Stimulated activated CD4-positive, alpha-beta T cell treated with anti-CD3 and anti-CD28 coated beads, Interleukin-2, amount 100 ng/mL, for 4 hours (primary cell): ENCODE measurements at places on chromosomes 16 and 17.

DNA sequence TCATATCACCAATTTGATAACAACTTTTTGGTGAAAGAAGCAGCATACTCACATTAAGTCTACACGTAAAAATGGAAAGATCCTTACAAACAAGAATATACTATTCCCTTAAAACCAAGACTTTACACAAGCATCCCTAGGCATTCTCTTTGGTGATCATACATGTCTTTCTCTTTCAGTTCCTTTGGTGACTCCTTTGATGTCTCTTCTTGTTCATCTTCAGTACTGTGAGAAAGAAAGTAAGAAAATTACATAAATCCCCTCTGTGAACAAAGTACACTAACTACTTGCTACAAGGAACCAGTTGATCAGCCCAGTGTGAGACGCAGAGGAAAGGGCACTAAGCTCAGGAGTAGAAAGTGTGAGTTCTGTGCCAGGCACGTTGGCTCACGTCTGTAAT lies 59.6 kb upstream of the MTMR4 start:
- no peak for DNase-seq

DNA sequence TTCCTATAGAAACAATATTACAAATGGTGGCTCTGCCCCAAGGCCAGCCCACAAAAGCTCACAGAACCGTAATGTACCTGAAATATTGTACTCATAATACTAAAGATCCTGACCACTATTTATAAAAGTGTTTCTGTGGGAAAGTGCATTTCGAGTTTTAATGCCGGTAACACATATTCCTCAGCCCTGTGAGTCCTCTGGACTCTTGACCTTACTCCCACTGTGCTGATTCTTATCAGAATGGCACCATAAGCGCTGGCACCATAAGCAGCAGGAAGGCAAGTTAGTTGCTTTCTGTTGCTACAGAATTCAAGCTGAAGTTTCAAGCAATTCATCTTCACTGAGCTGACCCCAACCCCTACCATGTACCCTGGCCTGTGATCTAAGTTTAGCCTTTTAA lies 36.4 kb upstream of the MED13 start:
- no peak for DNase-seq

GRCh38 chr16:56334761-56335160 lies 90.6 kb downstream of the AMFR start:
- no peak for DNase-seq

DNA sequence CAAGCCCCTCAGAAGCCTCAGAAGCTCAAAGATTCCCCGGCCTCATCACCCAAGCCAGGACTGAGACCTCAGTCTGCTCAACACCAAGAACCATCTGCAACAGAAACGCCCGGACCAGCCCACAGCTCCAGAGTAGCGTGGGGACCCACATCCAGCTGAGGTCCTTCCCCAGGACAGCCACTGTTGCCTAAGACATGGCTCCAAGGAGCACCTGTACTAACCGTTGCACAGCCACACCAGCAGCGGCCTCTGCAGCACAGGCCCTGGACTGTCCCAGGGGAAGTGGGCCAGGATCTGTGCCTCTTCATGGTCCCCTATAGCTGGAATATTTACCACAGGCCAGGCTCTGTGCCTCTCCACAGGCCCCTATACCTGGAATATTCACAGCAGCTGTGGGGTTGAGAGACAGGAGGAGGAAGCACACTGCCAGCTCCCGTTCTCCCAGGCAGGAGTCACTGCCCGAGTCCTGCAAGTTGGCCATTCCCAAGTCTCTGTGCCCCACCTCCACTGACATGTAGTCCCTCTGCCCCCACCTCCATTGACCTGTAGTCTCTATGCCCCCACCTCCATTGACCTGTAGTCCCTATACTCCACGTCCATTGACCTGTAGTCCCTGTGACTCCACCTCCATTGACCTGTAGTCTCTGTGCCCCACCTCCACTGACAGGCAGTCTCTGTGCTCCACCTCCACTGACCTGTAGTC lies 38.5 kb downstream of the RPH3AL start:
- no peak for DNase-seq

GRCh38 chr17:8927395-8927794 lies 38.1 kb downstream of the PIK3R5 start:
- DNase-seq: no peak

- DNase-seq: no peak
These were observed 825 bp downstream of the BLMH start for GRCh38 chr17:30290696-30291542.

DNA sequence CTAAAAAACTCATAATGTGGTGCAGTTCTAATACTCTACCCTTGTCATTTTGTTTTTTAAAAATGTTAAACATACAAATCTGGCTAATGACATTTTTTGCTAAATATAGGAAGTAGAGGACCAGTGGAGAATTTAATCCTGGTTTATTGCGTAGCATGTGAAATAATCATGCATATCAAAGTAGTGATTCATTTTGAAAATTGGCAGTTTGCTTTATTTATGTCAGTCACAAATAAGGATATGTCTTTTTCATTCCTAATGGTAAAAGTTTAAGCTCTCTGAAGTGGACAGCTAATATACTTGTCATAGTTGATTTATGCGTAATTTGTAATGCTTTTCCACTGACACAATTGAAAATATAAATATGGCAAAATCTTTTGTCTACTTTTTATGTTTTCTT lies 224.2 kb downstream of the BCAS3 start:
- no peak for DNase-seq

GRCh38 chr17:17682737-17683680 lies 1.8 kb downstream of the RAI1 start:
- peak; percentile 64 for DNase-seq

- DNase-seq: no peak
These were observed 68.2 kb downstream of the LYRM1 start for GRCh38 chr16:20968765-20969164.

GRCh38 chr17:74134991-74135390 lies 68.5 kb upstream of the RPL38 start:
- DNase-seq: no peak

GRCh38 chr17:28878981-28879380 lies 18.6 kb downstream of the FLOT2 start:
- DNase-seq: no peak

- DNase-seq: no peak
These were observed 3.5 kb downstream of the OMG start for GRCh38 chr17:31293581-31293980.

DNA sequence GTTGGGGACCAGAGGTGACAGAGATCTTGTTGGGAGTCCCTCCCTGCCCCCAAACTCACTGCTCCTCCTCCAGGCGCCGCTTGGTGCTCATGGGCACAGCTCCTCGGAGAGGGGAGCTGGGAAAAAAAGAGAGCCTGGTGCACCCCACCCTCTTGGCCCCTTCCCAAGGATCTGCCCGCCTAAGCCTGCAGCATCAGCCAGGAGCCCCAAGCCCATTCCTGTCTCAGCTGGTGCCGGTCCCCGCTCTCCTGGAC lies 400 bp downstream of the HCFC1R1 start:
- no peak for DNase-seq

DNA sequence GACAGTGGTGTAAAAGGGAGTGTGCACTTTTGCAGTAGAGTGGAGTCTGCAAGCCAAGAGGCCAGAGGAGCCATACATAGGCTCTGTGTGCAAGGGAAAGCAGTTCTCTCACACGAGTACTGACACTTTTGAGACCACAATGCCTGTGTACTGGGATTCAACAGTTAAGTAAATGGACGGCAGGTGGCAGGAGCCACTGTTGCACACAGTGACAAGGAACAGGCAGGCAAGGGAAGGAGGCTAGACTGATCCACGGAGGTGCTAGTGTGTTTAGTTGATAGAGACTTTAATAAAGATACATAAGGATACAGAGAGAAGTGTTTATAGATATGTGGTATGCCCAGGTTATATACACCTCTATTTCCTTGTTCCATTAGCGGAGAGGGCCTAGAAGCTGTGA lies 67.0 kb downstream of the MPRIP start:
- DNase-seq: no peak

DNA sequence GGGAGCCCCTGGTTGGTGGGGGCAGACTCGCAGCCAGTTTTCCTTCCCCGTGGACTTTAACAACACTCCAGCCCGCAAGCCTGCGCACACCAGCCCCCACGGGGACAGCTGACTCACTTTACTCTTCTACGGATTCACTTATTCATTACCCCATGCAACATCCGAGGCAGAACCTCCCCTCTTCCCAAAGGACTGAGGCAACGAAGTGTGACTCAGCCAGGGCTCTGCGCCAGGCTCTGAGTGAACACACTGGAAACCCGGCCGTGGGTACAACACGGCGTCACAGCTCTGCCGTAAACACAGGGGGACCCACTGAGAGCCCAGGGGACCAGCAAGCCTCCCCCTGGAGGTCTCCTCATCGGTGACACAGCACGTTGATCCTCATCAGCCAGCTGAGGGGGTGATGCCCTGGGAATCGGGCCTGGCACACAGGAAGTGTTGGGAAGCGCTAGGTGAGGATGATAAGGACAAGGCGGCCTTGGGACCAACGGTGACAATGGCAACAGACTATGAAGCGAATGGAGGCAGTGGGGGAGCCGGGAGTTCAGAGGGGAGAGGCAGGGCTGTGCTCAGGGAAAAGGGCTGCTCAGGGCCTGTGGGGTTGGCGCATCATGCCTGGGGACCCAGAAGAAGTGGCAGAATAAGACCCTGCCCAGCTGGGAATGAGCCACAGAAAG lies 14.6 kb downstream of the COTL1 start:
- DNase-seq: peak; percentile 40

DNA sequence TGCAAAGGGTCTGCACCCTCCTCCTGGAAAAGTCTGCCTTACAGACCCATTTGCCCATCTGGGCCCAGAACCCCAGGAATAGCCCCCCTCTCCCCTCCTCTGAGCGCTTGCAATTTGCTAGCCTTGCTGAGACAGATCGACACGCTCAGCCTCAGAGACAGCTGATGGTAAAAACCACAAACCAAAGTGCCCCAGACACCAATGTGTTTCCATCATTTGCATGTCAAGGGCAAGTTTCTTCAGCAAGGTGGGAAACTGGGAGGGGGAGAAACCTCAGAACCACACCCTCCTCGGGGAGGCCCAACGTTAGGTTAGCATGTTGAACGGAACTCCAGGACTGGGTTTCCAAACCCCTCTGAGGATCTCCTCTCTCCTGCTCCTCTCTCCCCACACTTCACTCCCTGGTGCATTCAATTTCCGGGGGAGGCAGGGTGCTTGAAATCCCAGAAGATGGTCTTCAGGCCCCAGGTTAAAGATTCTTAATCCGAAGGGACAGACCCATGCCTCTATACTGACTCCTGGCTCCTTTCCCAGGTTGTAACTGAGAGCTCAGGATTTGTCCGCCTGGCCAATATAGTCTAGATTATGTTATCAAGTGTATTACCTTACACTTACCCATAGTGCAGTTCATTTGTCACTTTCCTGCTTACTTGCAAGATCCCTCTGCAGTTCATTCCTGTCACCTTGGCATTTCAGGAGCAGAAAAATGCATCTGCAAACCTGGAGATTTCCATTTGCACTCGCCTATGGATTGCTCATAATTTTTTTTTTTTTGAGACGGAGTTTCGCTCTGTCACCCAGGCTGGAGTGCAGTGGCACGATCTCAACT lies 1.3 kb upstream of the CUEDC1 start:
- no peak for DNase-seq

GRCh38 chr17:79627184-79627765 lies 16.4 kb upstream of the RBFOX3 start:
- no peak for DNase-seq

GRCh38 chr17:17904166-17905035 lies 67.6 kb upstream of the SREBF1 start:
- DNase-seq: no peak

- DNase-seq: no peak
These were observed 63.6 kb upstream of the ERN1 start for GRCh38 chr17:64193561-64193960.

DNA sequence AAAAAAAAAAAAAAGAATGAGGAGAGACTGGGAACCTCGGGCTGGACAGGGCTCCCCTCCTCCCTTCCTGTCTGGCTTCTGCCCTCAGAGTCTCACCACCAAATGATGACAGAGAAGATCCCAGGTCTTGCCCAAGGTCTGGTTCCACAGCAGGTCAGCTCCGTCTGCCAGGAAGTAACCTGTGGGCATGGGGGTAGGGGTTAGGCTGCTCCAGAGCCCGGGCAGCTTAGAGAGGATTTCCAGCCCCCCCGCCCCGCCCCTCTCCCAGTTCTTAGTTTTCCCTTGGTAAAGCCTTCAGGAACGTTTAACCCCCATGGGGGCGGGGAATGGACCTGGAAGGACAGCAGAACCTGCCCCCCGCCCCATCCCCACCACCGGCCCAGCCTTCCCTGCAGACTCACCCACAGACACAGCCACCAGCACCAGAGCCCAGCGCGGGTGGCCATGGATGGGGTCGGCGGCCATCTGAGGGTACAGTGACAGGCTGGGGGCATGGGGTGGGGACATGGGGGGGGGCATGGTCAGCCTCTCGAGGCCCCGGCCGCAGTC lies 700 bp downstream of the TLCD2 start:
- DNase-seq: no peak

DNA sequence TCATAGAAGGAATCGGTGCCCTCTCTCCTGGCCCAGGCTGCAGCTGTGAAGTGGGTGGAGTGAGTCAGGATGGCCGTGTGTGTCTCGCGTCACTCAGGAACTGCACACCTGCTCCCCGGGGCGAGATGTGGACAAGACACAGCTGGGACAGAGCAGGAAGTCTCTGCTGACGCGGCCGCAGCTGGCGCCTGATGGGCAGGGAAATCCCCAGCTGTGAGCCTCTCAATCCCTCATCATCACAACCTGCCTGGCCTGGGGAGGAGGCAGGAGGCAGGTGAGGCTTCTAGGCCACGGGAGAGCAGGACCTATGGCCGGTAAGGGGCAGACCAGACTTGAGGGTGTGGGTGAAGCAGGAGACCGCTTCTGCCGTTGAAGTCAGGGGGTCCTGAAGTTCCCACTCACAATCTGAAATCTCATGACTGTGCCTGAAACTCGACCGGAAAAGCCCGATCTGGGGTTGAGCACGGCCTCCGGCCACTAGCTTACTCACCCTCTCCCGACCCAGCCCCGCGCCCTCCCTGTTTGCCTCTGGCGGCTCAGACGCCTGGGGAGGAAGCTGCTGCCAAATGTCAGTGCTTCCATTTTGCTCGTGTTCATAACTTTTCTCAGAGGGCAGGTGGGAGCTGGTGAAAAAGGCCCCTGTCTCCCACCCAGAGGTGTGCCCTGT lies 1.1 kb upstream of the TRPV3 start:
- peak; percentile 25 for DNase-seq

GRCh38 chr17:27807567-27808470 lies 7.5 kb upstream of the NOS2 start:
- peak; percentile 58 for DNase-seq

GRCh38 chr17:18910881-18911280 lies 41.1 kb upstream of the SLC5A10 start:
- no peak for DNase-seq

- no peak for DNase-seq
These were observed 179.3 kb downstream of the SLC39A11 start for GRCh38 chr17:72913142-72913682.

DNA sequence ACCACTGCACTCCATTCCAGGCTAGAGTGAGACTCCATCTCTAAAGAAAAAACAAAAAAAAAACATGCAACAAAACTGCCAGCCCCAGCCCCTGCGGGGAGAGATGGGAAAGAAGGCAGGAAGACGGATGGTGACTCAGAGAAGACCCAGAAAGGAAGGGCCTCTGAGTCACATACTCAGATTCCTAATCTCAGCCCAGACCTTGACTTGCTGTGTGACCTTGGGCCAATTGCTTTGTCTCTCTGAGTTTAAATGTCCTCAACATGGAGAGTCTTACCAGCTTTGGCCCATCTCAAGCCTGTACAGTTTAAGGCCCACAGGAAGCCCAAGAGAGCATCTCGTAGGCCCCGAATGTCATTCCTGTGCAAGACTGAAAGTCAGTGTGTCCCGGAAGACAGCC lies 86.5 kb upstream of the LHX1 start:
- DNase-seq: no peak
